Epithelial cell of proximal tubule (primary cell): ENCODE measurements at places on chromosomes 3 and 15. TPM values are rescaled to one million over a fixed set of nuclear protein-coding genes. Genes with fewer than 3 reads are reported as not detected.

DNA sequence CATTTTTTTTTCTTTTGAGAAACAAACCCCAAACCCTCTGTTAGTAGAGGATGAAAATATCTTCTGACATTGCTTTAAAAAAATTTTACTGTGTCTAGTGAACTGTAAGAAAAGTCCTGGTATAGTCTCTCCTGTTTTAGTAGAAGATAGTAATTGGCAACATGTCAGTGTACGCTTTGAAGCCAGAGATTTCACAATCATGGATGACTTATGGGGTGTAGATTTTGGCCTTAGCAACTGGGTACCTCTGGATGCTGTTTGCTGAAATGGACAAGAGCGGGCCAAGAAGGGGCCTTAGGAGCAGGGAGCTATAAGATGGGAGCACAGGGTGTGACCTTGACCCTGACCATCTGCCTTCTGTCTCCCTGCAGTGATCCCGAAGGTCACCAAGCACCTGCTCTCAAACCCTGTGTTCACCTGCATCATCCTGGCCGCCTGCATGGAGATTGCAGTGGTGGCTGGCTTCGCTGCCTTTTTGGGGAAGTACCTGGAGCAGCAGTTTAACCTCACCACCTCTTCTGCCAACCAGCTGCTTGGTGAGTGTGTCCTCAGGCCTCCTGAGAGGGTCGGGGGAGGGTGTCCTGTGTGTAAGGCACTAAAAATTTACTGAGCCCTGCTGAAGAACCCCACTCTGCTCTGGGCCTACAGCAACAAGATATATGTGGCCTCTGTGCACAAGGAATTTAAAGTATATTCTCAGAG, 266.7 kb downstream of the SLCO3A1 start:
- DNase-seq: no peak

SNUPN gene
- total RNA-seq: 22.5 and 23.8 TPM in 2 replicates

DNA sequence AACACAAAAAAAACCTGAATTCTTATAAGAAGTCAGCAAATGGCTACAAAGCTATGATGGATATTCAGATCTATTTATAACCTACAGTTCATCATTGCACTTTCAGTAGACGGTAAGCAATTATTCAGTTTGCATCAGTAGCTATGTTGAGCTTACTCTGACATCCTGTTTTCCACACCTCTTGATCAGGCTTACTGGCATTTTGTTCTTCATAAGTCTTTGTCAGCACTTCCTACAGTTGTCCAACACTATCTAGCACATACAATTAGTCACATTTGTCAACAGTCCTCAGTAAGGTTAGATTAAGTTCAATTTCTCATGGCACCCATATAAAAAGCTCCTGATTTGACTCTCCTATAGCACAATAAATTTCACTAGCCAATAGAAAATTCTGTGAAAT, 71.2 kb upstream of the ST3GAL6 start:
- DNase-seq: no peak

- DNase-seq: no peak
Observed at GRCh38 chr15:35867356-35867755, 321.4 kb upstream of the DPH6 start.

TMEM115 gene
- 54.6 and 56.0 TPM in 2 replicates for total RNA-seq

CPNE9 gene
- total RNA-seq: not detected in 2 replicates
